NCI-H1417 treated with DMSO at 0.1 percent for 48 hours (cell line): ENCODE measurements at places on chromosomes 2 and 18.
A peak's percentile ranks its signal among the peaks of the same experiment; 100 is the strongest.

DNA sequence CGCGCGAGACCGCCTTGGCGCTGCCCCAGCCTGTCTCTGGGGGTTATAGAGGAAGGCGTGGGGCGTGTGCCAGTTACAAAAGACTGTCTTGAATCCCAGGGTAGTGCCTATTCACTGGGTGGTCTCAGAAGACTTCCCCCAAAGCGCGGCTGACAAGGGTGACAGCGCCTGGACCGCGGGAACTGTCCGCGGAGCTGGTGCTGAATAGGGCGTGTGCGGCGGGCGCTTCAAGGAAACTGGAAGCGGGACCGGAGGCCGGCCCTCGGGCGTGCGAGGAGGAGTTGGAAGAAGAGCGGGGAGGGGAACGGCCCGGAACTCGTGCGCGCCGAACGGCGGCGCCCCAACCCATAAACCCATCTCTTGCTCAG is 2.3 kb downstream of the EGR4 start:
- DNase-seq, result no peak

GRCh38 chr2:1437537-1437936 is 24.3 kb downstream of the TPO start:
- DNase-seq, result no peak

DNA sequence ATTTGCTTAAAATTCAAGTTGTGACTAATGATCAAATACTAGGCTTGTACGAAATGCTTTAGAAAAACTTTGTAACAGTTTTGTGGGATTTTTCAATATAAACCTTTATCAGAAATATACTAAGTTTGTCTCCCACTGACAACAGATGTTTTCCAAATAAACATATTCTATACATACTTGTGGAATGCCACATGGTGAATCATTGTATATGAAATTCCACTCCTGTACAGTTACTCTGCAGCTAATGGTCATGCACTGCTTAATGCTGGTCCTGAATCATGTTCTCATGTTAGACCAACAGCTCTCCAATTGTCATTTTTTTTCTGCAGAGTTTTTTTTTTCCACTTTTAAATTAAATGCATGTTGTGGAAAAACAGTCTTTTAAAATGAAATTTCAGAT is 90.1 kb downstream of the DPP4 start:
- DNase-seq, result no peak

DNA sequence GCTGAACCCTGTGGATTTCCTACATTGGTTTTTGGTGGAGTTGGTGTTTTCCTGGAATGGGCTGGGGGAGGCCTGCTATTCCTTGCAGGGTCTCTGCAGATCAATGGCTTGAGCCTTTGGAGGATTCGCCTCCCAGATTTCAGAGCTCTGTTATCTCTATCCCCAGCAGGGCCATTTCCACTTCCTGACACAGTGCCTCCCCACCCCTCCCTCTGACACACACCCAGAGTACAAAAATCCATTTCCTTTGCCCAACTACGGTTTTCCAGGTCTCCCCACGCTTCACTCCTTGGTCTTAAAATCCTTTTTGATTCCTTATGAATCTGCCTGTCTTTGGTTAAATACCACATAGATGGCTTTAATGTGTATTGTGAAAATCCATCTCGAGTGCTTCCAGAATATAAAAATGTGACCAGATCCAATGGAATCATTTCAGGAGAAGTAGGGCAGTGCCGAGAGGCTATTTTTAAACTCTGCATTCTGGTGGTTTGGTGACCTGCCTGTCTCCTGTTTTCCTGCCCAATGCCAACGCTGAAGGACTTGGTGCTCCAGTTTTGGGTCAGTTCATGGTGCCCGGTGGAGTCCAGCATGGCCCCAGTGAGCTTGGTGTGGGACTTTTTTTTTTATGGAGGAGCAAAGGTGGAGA is 60.9 kb downstream of the ARL4C start:
- DNase-seq, result no peak

DNA sequence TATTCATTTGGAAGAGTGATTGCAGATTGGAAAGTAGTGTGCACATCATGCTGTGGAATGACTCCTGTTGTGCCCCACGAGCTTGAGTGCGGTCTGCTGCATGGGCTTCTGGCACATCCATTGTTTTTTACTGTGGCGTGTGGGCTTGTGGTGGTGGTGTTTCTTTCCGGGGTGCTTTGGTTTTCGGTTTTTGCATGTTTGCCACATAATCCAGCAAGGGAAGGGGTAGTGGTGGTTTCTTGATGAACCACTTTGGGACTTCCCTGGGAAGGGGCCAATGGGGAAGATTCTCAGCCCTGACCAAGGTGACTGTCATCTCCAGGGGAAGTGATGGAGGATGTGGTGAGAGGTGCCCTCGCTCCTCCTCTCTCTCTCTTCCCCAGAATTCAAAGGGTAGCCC is 57.0 kb downstream of the COA5 start:
- no peak for DNase-seq

- DNase-seq, result no peak
Measured at GRCh38 chr2:121150126-121150525, 134.9 kb downstream of the TFCP2L1 start.

GRCh38 chr18:63152096-63152495 is 167.5 kb downstream of the BCL2 start:
- no peak for DNase-seq

- no peak for DNase-seq
Measured at GRCh38 chr2:27792759-27793158, 21.2 kb downstream of the MRPL33 start.

GRCh38 chr2:108450863-108451262 is 1.9 kb downstream of the GCC2 start:
- DNase-seq, result no peak

GRCh38 chr18:54181856-54182602 is 42.4 kb downstream of the MBD2 start:
- DNase-seq, result no peak

DNA sequence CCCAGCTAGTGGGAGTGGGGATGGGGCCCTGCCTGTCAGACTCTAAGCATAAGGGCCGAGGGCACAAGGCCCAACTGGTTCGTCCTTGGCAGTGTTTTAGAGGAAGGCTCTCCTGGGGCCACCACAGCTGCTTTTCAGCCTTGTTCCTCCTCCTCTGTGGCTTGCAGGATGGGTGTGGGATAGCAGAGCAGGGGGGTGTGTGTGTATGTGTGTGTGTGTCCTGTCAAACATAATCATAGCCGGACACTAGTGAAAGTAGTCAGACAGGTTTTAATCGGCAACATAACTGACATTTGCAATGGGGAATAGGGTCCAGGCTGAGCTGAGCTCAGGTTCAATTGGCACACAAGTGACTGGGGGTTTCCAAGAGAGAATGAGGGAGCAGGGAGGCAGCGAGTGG is 114.2 kb downstream of the SEPTIN10 start:
- no peak for DNase-seq

DNA sequence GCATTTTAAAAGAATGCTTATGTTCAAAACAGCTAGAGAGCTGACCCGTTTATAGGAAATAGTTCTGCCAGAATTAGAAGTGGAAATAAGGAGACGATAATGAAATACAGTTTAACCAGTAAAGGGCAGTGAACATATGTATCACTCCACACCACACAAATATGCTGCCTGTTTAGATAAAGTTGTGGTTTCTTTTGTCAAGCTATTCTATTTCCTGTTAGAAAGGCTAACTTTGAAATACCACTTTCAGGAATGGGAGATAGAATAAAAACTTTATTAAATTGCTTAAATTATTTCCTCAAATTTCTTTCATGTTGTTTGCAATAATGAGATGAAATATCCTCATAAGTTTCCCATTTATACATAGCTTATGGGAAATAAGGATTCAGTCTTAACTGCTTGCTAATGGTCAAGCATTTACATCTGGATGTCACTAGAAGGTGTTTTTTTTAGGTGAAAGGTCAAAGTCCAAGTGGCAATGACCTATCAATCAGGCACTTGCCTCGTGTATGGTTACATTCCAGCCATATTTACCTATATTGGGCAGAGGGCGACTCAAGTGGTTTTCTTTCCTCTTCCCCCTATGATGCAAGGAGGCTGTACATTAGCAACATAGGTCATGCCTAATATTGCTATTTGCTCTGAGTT is 148.9 kb downstream of the ZEB2 start:
- DNase-seq, result no peak

GRCh38 chr18:35026407-35027061 is 14.7 kb upstream of the MAPRE2 start:
- peak; percentile 26 for DNase-seq

- DNase-seq, result no peak
Measured at GRCh38 chr2:118059919-118060478, 28.3 kb upstream of the INSIG2 start.

DNA sequence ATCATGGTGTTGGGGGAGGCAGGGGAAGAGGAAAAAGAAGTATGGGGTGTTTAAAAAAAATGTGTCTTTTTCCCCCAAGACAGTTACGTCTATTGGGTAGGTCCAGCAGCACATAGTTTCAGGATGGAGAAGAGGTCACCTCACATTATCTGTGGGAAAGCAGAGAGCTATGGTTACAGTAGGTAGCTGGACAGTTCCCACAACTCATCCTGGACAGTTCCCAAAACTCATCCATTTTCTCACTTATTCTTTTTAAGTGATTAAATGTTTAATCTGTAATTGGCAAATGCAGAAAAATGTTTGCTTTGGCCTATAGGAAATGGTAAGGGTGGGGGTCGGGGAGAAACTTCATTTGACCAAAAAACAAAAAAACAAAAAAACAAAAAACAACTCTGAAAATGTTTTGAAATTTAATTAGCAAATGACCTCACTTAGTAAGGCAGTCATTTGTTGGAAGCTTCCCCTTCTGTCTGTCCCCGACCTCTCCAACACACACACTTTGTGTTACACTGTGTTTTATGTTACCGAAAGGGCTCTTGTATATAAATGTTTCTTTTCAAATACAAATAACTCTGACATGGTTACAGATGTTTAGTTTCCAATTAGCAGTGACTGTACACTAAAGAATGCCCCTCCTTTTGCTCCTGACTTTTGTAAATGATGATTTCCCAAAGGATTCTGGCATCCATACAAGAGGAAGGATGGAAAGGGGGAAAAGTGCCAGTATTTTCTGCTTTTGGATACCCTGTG is 173.3 kb upstream of the ZFP36L2 start:
- DNase-seq, result no peak

- DNase-seq, result no peak
Measured at GRCh38 chr2:50529600-50530218, 502.2 kb downstream of the NRXN1 start.

DNA sequence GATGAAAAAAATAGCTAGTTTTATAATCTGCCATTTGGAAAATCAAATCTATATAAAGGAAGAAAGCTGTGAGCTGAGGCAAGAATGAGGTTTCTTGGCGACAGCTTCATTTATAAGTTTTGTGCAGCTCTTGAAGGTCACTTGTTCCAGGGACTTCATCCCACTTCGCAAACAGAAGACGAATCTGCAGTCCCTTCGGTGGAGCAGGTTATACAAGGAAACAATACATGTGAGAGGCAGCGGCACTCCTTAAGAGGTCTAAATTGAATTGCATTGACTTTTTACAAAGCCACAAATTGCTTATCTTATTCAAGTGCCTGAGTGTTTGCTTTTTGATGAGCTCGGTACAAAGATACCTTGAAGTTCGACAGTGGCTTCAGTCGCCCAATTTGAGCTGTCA is 72.2 kb downstream of the C1QL2 start:
- no peak for DNase-seq
